ENCODE measurements at places on chromosomes 12 and 14.

- no peak for DNase-seq
These were observed 25.1 kb upstream of the CERS5 start for GRCh38 chr12:50192236-50192635.

DNA sequence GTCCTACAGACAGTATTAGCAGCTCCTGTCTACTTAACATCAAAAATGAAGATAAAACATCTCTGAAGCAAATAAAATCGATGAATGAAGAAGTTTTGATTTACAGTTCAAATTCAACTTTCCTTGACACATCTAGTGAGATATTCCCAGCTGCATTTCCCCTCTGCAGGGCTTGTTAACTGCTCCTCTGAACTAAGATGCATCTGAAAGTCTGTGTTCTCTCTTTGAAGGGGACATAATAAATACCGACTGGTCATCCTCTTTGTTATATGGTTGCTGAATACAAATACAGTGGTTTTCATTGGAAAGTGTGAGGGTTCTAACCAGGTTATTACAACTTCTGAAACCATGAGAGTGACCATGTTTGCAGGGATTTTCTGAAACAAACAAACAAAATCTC lies 266.4 kb upstream of the SLC16A7 start:
- DNase-seq = no peak

DNA sequence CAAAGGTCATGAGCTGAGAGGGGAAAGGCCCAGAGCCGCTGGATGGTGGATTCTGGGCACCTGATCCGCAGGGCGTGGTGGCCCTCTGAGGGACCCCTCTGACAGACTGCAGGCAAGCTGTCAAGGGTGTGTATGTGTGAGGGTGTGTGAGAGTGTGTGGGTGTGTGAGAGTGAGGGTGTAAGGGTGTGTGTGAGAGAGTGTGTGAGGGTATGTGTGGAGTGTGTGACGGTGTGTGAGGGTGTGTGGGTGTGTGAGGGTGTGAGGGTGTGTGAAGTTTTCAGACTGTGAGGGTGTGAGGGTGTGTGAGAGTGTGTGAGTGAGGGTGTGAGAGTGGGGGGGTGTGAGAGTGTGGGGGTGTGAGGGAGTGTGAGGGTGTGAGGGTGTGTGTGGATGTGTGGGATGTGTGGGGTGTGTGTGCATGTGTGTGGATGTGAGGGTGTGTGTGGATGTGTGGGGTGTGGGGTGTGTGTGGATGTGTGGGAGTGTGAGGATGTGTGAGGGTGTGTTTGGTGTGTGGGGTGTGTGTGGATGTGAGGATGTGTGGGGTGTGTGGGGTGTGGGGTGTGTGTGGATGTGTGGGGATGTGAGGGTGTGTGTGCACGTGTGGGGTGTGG lies 156.7 kb downstream of the TMEM121 start:
- no peak for DNase-seq

GRCh38 chr12:94586589-94587259 lies 63.6 kb downstream of the TMCC3 start:
- no peak for DNase-seq

GRCh38 chr12:92915365-92915764 lies 13.7 kb downstream of the EEA1 start:
- no peak for DNase-seq

- no peak for DNase-seq
These were observed 134.9 kb upstream of the FOXN3 start for GRCh38 chr14:89551955-89552354.

GRCh38 chr12:109147954-109148353 lies 31.6 kb downstream of the ACACB start:
- DNase-seq = no peak

GRCh38 chr12:16531621-16532020 lies 74.3 kb downstream of the LMO3 start:
- DNase-seq = no peak

DNA sequence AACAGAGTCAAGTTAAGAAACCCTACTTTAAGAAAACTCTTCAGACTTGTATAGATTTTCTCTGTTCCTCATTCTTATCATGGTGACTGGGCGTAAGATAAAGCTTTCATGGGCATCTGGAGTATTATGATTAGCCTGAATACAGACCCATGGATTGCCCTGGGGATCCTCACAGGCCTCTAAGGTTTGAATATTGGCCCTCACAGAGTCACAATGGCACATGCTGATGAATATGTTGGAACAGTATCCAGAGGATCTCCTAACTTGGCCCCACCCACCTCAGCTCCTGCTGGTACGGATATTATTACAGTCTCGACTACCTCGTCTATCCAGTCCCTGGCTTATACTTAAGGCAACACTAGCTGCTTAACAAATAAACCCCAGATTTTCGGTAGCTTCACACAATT lies 8.1 kb downstream of the OSBPL8 start:
- no peak for DNase-seq

DNA sequence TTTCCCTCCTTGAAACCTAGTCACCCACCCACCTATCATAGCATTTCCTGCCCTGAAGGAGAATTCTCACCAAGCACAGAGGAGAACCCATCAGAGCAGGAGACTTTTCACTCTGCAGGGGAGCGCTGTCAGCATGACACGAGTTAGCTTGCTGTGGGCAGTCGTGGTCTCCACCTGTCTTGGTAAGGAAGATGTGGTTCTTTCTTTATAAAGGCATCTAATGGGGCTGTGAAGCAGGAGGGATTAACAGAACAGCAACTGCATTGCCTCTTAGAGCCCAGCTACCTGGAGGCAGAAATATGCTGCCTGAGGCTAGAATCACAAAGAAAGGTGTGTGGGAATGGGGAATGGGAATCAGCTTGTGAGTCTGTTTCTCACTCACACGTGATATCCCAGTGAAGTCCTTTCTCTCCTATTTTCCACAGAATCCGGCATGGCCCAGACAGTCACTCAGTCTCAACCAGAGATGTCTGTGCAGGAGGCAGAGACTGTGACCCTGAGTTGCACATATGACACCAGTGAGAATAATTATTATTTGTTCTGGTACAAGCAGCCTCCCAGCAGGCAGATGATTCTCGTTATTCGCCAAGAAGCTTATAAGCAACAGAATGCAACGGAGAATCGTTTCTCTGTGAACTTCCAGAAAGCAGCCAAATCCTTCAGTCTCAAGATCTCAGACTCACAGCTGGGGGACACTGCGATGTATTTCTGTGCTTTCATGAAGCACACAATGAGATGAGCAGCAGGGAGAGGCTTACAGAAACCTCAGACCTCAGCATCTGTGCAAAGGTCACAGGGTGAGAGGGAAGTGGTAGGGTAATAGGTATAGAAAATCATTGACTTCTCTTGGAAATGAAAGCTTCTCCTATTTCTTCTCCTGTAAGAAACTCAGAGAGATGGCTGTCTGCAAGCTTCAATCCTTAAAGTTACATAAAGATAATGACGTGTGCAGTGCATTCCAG lies 316.9 kb downstream of the DAD1 start:
- no peak for DNase-seq

GRCh38 chr12:81627336-81628189 lies 131.6 kb downstream of the PPFIA2 start:
- no peak for DNase-seq

GRCh38 chr14:97824218-97824617 lies 1027.0 kb downstream of the VRK1 start:
- DNase-seq = no peak

GRCh38 chr14:56170028-56170427 lies 51.8 kb downstream of the PELI2 start:
- DNase-seq = no peak

DNA sequence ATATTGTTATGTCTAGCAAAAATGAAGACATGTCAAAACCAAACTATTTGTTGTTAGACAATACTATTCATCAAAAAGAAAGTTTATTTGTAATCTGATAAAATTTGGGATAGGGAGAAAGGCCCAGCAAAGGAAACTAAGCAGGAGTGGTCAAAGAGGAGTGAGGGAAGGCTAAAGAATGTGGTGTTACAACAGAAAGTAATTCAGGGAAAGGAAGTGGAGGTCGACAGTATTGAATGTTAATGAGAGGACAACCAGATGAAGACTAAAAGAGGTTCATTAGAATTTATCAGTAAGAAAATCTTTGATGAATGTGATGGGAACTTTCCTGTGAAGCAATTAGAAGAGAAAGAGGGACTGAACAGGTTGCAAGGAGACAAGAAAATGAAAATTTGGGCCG lies 33.9 kb downstream of the PLCZ1 start:
- no peak for DNase-seq

GRCh38 chr12:124778411-124778810 lies 85.3 kb downstream of the SCARB1 start:
- peak; percentile 33 for DNase-seq

DNA sequence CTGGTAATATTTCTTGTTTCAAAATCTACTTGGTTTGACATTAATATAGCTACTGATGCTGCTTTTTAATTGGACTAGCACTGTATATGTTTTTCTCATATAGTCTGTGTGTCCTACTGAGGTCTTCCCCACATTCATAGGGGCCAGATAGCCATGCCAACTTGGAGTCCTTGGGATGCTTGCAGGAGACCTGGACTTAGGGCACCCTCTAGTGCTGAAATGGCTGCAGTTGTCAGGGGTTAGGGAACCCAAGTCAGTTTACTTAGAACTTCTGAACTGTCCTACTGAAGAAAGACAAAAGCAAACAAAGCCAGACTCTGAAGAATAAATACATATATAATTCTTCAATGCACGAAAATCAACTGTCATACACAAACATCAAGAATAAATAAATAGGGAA lies 279.9 kb upstream of the SYT1 start:
- DNase-seq = no peak

DNA sequence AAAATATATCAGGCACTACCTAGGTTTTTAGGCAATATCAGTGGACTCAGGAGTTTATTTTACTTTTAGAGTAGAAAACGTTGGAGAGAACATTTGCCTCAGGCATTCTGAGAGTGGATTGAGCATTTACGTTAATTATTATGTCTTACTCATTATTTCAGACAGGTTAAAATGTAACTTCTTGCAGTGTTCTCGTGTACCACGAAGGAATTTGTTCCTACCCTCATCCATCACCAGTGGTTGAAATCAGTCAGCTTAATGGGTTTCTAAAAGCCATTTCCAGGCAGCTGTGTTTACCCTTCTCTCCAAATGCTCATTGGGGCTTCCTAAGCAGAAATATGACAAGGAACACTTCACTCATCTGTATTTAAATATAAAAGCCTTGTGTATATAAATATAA lies 9.1 kb upstream of the LDHB start:
- no peak for DNase-seq

DNA sequence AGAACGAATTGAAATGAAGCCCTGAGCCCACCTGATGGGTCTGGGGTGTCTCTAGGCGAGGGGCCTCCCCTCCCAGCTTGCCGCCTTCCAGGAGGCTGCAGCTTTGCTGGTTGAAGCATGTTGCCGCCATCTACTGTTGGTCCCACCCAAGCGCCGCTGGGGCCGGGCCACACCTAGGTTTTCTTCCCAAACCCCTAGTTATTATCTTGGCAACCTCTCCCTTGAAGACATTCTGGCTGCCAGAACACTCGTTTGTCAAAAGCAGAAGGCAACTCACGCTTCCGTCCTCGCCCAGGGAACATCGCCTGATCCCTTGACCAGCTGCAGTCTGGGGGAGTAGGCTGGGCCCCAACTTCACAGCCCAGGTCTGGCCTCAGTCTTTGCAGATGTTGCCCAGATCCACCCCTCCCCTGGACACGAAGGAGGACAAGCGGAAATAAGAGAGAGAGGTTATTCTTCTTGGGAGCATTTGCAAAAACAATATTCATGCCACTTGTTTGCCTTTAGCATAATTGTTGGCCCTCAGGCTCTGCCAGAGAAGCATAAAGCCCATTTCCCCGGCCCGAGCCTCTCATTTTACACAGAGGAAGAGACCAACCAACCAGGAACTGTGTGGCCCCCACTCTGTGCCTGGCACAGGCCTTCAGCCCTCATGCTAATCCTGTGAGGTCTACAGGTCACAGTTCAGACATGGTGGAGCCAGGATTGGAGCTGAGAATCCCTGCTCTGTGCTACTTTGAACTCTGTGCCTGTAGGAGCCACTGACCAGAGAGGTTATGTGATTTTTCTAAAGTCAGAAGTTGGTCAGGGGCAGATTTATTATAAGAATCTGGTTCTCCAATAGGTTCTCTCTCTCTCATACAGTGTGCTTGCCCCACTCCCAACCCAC lies 6.8 kb downstream of the EMP1 start:
- no peak for DNase-seq

DNA sequence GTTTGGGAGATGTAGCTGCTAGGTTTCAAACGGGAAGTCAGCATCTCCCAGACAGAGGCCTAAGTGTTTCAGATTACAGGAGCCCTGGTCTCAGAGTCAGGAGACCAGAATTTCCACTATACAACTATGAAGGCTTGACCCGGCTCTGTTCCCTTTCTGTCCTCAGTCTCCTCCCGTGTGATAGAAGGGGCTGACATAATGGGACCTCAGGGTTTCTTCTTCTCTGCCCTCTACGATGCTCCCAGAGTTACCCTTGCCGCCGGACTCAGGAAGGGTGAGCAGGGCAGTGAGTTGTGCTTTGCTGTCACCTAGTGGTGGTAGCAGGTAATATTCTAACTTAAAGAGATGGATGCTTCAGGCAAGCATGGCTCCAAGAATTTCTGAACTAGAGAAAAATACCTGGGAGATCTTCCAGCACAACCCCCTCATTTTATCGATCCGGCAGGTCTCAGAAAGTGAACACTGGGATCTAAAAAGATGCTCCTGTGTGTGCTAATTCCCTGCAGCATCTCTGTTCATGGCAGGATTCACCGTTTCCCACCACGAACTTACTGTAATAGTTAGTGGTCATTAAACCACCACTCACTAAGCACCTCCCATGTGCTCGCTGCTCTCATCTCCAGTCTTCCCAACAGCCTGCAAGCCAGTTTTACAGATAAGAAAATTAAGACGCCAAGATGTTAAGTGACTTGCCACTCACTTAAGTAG lies 84.4 kb downstream of the VWF start:
- no peak for DNase-seq

- DNase-seq = no peak
These were observed 2.8 kb upstream of the MYL2 start for GRCh38 chr12:110923192-110923591.

DNA sequence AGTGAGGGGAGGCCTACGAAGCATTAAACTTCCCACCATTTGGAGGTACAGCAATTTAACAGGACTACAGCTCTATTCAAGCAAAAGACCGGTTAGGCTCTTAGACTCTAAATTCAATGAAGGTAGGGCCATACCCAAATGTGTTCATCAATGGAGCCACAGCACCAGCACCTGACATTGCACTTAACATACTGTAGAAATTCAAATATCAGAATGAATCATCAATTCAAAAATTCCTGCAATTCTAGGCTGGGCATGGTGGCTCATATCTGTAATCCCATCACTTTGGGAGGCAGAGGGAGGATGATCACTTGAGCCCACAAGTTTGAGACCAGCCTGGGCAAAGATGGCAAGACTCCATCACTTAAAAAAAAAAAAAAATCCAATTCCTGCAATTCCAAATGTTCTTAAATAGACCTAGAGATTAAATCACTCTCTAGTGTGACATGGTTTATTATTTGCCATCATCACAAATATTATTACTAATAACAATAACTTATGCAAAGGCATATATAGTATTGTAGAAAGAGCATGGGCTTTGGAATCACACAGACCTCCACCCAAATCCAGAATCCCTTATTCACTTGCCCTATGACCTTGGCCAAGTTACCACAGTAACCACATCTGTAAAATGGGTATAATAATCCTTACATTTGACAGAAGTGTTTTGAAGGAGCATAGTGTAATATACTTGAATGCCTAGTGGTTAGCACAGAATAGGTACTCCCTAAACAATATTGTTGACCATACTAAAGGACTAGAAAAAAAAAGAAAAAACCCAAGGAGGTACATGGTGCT lies 59.4 kb downstream of the CIT start:
- DNase-seq = no peak

Data from stimulated activated CD4-positive, alpha-beta T cell treated with anti-CD3 and anti-CD28 coated beads, TNF-alpha, amount 100 ng/mL, for 48 hours (primary cell).